ENCODE measurements at places on chromosomes 13 and 19.

- DNase-seq = peak; percentile 39
Observed at GRCh38 chr19:42092350-42092749, 16.4 kb downstream of the ZNF574 start.

- DNase-seq = no peak
Observed at GRCh38 chr13:79423801-79424642, 18.0 kb upstream of the RBM26 start.

DNA sequence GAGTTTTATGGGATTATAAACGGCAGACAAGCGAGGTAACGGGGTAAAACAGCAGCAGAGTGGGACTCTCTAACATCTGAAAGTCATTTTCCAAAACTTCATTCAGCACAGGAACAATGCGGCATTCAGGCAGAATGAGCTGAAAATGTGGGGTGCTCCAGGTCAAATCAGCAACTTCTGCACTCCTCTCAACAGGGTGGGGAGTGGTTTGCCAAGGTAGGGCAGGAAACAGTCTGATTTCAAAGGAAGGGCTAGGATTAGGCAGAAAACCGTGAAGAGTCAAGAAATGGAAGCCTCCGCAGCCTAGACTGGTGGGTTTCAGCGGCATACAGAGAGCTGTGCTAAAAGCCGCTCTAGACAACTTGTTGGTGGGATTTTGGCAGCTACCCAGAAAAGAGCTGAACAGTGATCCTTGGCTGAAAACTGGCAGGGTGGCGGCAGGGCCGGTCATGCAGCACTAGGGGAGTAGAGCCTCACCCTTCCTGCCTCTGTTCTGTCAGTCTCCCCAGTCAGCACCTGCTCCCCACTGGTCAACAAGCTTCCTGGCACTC, 154.2 kb upstream of the KLF12 start:
- DNase-seq = peak; percentile 53

- no peak for DNase-seq
Observed at GRCh38 chr19:12603714-12604113, 6.9 kb downstream of the ZNF490 start.

DNA sequence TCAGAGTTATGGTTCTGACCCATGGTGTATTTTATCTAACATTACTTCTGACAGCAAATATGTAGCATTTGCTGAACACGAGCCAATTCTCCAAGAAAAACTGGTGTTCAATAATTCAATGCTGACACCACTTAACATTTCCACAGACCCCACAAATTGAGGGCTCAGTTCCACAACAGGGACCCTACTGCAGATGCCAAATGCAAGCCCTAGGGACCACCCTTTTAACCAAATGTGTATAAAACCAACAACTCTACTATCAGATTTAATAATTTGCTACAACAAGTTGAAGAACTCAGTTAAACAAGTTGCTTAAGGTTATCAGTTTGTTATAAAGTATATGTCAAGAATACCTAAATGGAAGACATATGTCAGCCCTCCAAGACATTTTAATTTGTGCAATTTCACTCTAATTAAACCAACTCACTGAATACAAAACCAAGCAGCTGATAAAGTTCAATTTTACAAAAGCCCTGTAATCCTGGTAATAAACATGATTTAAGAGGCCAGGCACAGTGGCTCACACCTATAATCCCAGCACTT, 6.7 kb downstream of the ZNF44 start:
- DNase-seq = no peak

DNA sequence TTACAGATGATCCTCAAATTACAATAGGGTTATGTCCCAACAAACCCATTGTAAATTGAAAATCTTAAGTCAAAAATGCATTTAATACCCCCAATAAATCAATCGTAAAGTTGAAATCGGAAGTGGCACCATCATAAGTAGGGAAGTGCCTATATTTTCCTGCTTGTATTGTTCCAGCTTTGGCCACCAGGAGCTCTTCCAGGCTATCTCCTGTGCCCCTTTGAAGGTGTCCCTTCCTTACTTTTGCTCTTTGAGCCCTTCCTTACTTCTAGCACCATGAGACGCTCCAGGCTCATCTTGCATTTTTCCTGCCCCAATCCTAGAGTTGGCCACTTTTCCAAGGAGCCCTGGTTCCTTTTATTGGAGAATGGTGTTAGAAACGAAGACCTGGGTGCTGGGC, 163.0 kb upstream of the TSC22D1 start:
- no peak for DNase-seq

DNA sequence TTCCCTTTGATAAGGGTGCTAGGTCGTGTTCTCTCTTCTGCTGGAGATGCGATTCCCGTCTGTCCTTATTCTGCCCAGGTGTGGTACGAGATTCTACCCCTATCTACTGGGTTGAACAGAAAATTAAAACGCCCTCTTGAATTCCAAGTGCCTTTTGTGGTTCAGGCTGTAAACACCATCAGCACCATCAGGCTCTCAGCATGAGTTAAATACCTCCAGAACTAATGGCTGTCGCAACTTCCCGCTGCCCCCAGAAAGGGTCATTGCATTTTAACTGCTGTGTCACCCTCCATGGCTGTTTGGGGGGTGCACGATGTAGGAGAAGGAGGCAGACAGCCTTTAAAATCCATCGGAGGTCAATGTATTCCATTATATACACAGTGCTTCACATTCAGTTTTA, 177.4 kb downstream of the OXGR1 start:
- no peak for DNase-seq

GRCh38 chr13:28574617-28575142, 79.8 kb upstream of the FLT1 start:
- no peak for DNase-seq

- DNase-seq = no peak
Observed at GRCh38 chr19:40726279-40726678, 9.4 kb downstream of the ITPKC start.

GRCh38 chr13:79810669-79811068, 329.7 kb downstream of the NDFIP2 start:
- no peak for DNase-seq

- DNase-seq = no peak
Observed at GRCh38 chr13:36954542-36954941, 34.5 kb upstream of the SMAD9 start.

DNA sequence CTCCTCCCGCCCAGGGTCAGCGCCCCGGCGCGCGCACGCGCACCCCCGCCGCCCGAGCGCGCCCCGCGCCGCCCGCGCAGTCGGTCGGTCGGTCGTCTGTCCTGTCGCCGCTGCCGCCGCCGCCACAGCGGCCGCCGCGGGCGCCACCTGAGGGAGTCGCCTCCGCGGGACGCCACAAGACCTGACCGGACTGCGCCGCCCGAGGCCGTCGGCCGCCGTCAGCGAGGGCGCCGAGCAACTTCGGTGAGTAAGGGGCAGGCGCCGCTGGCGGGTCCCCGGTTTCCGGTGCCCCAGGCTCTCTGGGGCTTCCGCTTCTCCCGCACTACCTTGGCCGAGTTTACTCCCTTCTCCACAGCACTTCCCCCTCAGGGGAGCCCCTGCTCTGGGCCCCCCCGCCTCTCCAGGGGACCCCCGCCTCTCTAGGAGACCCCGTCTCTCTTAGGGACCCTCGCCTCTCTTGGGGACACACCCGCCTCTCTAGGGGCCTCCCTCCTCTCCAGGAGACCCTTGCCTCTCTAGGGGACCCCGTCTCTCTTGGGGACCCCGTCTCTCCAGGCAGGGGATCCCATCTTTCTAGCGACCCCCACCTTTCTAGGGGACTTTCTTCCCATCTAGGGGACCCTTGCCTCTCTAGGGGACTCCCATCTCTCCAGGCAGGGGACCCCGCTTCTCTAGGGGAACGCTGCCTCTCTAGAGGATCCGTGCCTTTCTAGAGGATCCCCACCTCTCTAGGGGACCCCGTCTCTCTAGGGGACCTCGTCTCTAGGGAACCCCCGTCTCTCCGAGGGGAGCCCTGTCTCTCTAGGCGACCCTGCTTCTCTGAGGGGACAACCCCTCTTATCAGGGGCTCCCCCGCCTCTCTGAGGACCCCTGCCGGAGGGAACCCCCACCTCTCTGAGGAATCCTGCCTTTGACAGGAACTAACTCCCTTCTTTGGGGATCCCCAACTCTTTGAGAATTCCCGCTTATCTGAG, 19.3 kb upstream of the GATAD2A start:
- DNase-seq = no peak

GRCh38 chr13:30129411-30129810, 177.9 kb downstream of the KATNAL1 start:
- DNase-seq = no peak

DNA sequence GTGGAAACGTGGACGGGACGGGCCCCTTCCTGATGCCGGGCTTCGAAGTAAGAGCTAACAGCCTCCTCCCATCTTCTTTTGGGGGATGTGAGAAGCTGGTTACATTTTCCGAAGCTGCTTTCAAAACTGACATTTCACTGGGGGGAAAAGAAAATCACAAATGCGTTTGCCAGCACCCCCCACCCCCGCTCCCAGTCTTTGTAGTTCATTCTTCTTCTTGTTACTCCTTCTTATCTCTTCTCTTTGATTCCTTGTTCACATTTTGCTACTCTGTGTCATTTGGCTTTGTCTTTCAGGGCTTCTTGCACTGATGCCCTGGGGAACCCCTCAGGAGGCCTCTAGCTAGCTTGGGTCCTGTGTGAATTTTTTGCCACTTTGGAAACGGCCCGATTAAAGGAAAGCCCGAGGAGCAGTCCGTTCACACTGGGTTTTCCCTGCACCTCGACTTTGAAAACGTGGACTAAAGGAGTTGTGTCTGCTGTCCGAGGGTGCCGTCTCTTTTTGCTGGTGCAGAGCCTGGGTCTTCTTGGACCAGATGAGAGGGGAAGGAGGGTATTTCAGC, 1.3 kb downstream of the CARM1 start:
- DNase-seq = no peak

DNA sequence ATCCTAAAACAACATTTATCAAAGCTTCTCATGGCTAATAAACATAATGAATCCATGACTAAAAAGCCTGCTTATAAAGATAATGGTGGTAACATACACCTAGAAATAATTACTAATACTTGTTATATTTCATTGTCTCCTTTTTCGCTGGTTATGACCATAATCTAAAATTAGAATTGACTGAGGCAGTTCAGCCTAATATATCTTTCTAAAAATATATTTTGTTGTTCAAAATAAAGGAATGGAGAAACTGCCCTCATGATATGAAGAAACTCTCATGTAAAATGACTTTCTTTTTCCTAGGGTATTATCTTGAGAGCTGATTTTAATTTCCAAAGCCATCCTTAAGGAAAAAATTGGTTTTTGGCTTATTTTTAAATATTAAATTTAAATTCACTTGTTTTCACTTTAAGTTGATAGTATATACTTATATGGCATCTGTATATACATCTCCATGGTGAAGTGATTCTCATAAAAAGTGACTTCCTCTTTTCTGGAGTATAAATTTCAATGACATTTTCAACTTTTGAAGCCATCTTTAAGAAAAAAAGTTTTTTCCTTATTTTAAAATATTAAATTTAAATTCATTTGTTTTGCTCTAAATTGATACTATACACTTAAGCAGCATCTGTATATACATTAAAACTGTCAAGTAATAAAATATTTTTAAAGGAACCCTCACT, 204.6 kb downstream of the VWA8 start:
- no peak for DNase-seq

- no peak for DNase-seq
Observed at GRCh38 chr19:18415178-18415867, 3.9 kb upstream of the SSBP4 start.

DNA sequence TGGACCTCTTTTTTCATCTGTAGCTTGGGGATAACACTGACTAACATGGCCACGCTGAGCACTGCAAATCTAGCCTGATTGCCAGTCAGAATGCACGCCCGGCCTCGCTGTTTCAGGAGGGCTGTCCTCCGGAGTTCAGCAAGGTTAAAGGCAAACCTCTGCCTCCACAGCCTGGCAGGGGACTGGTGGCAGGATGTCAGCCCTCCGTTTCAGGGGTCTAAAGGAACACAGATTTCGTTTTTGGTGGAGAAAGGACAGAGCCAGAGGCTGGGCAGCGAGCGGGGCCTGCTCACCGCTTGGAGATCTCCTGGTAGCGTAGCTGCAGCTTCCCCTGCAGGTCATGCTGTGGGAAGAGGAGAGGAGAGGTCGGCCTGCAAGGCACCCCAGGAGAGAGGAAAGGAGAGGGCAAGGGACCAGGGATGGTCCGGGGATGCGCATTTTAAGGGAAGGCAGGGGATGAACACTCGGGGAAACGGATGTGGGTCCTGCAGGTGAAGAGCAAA, 560 bp downstream of the NDUFA7 start:
- no peak for DNase-seq

GRCh38 chr19:17860993-17861360, 1.3 kb downstream of the RPL18A start:
- no peak for DNase-seq

DNA sequence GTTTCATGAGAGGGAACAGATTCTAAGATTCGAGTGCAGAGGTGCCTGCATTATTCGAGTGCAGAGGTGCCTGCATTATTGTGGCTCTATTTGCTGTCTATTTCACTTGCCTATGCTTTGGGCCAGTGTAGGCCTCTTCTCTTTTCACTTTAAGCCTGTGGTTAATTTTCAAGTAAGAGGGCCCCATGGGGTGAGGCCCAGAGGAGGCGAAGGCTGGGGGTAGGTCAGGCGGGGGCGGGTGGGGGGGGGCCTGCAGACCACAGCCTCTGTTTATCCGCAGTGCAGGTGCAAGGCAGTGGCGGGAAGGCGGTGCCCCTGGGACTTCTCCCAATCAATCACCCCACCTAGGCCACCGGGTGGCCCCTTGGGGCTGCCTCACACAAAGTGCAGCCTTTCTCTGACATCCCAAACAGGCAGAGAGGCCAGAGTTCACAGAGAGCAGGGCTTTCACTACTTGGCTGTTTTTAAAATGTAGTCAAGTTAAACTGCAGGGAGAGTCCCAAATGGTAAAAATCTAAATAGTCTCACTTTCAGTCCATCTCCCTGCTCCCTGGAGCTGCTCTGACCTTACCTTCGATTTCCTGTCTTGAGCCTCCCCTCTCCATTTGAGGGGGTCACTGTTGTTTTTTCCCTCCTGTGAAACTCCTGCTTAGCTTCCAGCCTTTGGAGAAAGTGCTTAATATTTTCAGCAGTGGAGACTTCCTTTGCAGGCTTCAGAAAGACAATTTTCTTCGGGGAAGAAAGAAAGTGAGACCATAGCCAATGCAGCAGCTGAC, 249.0 kb downstream of the DLEU7 start:
- DNase-seq = no peak

- DNase-seq = no peak
Observed at GRCh38 chr13:43054803-43055802, 31.7 kb downstream of the DNAJC15 start.

DNA sequence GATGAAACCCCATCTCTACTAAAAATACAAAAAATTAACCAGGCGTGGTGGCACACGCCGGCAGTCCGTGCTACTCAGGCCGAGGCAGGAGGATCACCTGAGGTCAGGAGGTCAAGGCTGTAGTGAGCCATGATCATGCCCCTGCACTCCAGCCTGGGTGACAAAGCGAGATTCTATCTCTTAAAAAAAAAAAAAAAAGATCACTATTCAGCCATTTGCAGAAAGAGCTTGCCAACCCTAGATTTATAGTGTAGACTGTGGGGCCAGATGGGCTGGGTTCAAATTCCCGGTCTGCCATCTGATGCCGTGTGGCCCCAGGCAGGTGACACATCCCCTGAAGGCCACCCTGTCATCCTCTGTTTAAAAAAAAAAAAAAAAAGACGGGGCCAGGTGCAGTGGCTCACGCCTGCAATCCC, 28.9 kb downstream of the SMIM24 start:
- DNase-seq = no peak

Measured in DMS79 (cell line).